ENCODE measurements at places on chromosomes 1 and 21.
A peak's percentile ranks its signal among the peaks of the same experiment; 100 is the strongest.

DNA sequence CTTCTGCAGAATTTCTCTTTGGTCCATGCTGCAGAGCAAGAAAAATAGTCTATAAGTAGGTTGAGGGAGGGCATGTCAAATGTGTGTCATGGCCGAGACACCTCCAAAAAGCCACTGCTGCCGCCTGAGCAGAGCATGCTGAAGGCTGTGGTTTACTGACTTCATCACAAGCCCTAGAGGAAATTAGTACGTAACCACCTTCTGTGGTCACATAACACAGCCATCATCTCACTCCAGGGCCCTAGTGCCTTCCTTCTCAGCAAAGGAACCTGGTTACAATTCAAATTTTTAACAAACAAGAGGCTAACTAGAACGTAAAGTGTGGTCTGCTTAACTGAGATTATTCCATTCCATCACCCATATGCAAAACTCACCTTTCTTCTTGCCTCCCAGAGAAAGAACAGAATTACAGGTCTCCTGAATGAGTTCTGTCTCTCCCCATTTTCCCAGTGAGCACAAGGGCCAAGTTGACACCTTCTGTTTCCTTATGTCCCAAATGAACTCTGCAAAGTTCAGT is at the start of gene PTPN22:
TSS of gene PTPN22 (minus strand) at position 116 of the 517 bp plus-strand sequence.
- ATAC-seq = peak; percentile 75

GRCh38 chr1:30589083-30589482 is 134.3 kb downstream of the MATN1 start:
- no peak for ATAC-seq

- no peak for ATAC-seq
Measured at GRCh38 chr1:34867415-34867814, 7.9 kb upstream of the SMIM12 start.

DNA sequence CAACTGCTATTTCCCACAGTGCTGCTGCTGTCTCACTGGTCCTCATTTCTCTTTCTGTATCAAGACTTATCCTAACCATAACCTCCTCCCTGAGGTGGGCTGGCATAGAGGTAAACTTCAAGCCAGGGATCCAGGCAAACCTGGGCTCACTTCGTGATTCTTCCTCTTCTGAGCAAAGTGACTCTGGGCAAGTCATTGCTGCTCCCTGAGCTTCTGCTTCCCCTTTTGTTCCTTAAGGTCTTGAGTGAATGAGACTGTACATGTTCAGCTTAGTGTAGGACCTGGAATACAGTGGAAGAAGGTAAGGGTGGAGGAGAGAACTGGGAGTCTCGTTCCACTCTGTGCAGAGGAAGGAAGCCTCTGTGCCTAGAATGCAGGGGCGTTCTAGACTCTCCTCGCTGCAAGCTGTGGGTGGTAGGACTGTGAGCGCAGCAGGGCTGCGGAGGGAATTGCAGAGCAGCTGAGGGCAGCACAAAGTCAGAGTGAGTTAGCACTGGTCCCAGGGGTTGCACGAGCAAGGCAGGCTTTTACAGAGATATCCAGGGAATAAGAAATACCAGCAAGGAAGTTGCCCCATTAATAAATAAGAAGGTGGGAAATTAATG is 11.4 kb upstream of the ERI3 start:
- no peak for ATAC-seq
